ENCODE measurements at places on chromosomes 6 and 20.

DNA sequence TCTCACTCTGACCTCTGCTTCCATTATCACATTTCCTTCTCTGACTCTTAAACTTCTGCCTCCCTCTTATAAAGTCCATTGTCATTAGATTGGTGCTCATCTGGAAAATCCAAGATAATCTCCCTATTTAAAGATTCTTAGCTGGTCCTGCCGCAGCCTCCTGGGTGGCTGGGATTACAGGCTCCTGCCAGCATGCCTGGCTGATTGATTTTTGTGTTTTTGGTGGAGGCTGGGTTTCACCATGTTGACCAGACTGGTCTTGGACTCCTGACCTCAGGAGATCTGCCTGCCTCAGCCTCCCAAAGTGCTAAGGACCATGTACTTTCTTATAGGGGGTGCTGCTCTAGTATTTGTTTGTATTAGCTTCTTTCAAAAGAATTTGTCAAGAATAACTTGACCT is 5.3 kb upstream of the RPF2 start:
- no peak for DNase-seq

DNA sequence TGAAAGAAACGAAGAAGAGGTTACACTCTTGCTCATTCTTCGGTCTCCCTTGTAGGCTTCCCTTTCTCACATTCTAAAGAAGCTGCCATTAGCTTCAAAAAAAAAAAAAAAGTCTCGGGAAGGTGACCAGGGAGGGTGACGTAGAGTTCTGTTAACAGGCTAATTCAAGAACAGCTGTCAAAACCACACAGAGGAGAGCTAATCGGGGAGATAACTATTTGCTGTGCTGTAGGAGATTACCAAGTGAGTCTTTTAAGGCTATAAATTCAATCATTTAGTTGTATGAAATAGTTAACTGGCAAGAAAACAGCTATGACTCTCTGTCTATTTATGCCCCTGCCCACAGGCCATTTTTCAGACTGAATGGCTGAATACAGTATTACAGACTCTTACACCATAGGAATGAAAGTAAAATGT is 256.8 kb downstream of the SYNE1 start:
- DNase-seq = peak; percentile 59

DNA sequence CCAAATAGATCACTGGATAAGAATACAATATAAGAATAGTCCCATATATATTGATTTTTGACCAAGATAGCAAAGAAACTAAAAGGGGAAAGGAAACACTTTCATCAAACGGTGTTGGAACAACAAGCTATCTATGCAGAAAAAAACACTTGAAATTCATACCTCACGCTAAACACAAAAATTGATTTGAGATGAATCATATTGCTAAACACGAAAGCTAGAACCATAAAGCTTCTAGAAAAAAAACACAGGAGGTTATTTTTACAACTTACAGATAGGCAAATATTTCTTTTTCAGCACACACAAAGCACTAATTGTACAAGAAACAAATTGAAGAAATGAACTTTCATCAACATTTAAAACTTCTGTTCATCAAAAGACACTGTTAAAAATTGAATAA is 36.7 kb upstream of the TMEM14A start:
- no peak for DNase-seq

- DNase-seq = no peak
Observed at GRCh38 chr6:165917576-165917975, 250.1 kb downstream of the TBXT start.

- DNase-seq = no peak
Observed at GRCh38 chr6:166830891-166831363, 125.4 kb downstream of the RNASET2 start.

- DNase-seq = no peak
Observed at GRCh38 chr20:10731190-10731965, 57.6 kb upstream of the JAG1 start.

- DNase-seq = no peak
Observed at GRCh38 chr6:25777856-25778649, 23.5 kb downstream of the SLC17A4 start.

DNA sequence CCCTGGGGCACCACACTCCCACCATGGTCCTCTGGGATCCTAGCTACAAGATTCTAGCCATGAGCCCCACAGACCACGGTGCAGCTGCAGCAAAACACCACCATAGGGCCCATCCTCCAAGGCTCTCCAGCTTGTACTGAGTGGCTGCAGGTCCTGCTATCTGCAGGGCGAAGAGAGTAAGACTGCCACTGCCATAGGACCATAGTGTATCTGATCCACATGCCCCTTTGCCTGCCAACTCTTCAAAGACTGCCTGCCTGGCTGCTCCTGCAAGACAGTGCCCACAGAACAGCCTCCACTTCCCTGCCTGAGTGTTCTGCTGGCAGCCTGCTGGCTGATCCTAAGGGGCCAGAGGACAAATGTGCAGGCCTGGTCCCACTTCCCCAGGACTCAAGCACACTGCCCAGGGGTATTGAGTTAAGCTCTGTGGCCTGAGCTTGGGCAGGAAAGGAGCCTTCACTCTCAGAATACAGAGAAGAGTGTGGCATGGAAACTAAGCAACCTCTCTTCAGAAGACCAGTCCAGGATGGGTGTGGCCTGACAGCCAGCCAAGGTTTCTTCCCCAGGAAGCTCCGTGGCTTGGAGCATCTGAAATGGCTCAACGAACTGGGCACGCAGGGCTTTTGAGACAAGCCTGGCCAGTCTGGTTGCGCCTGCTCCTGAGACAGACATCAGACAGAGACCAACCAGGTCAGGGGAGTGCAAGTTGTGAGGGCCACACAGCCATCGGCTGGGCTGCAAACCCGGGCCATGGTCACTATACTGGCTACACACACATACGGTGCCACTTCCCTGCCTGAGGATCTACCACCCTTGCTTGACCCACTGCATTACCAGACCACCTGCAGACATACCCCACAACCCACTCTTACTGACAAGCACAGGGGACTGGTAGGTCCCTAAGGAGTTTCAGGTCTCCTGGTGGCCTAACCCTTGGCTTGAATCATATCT is 54.5 kb downstream of the RNGTT start:
- DNase-seq = no peak

- DNase-seq = no peak
Observed at GRCh38 chr6:45923831-45924391, 91.7 kb downstream of the CLIC5 start.

- no peak for DNase-seq
Observed at GRCh38 chr20:32858701-32859372, at the start of gene EFCAB8. Gene EFCAB8 (plus strand): TSS chr20:32858923. CDS start chr20:32863793, 4,870 bp downstream.

GRCh38 chr6:98946879-98947410 is 801 bp downstream of the FBXL4 start:
- DNase-seq = peak; percentile 13
